ENCODE measurements at places on chromosomes 5 and 9.

DNA sequence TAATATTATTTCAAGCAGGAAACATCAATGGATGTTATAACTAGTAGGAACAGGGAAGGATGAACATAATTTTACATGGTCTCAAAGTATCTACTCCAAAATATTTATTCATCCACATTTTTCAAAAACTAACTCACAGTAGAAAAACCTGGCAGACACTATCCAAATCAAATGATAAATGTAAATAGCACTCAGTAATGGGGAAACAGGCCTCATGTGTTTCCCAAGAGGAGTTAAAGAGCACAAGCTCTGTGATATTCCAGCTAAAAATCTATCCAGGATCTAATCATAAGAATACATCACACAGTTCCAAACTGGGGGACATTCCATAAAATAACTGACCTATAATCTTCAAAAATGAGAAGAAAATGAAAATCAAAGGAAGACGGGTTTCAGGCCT is 443.1 kb downstream of the ZNF608 start:
- no peak for DNase-seq

GRCh38 chr5:140207250-140207964 is 32.4 kb downstream of the CYSTM1 start:
- no peak for DNase-seq

- no peak for DNase-seq
Measured at GRCh38 chr5:11104651-11105112, 343.6 kb upstream of the DAP start.

- no peak for DNase-seq
Measured at GRCh38 chr5:24363789-24364481, 280.8 kb downstream of the CDH10 start.

- no peak for DNase-seq
Measured at GRCh38 chr5:180121826-180122413, 50.4 kb upstream of the RNF130 start.

DNA sequence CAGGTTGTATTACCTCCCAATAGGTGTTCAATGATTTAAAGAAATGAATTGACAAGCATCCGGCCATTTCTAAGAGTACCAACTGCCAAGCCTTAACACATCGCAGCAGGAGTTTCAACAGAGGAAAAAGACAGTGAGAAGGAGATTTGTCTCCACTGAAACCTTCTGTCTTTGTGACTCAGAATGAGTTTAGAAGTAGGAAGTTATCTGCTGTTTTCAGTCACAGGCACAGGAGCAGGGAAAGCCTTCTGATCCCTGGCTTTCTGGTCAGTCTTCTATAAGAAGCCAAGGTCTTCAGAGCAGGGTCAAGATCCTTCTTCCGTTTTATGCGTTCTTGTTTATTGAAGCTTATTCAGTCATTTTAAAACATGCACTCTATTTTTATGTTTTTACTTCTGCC is 390.7 kb upstream of the PCSK5 start:
- no peak for DNase-seq

- DNase-seq: no peak
Measured at GRCh38 chr5:6780802-6781391, 67.7 kb downstream of the TENT4A start.

Data from mucosa of gallbladder (tissue), 1 donor.